Non-pigmented ciliary epithelial cell (primary cell): ENCODE measurements at places on chromosomes 12 and 14.

DNA sequence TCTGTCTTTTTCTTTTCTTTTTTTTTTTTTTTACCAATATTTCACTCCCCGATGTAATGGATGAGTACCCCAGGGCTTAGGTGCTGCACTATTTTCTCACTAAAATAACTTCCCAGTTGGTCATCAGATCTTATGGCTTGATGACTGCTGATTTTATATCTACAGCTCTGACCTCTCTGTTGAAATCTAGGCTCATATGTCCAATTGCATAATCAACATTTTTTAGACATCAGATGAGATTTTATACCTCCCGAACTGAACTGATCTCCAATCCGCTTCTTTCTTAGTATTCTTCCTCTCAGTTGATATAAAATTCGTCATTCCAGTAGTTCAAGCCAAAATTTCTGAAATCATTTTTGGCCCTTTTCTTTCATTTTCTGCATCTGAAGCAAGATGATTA is 1236.5 kb downstream of the SLC16A7 start:
- no peak for DNase-seq

DNA sequence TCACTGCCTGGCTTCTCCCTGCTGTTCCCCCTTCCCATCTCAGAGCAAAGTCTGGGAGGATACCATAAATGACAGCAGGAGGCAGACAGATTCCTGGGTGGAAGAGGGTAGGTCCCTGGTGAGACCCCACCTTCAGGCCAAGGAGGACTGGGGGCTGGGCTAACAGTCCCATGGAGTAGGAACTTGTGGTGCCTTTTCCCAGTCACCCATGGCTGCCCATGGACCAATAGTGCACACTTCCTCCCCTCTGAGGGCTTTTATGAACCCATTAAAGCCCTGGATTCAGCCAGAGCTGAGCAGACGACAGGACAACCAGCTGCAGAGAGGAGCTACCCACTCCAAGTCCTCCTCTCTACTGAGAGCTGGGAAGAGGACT is 36.6 kb upstream of the OR5AU1 start:
- DNase-seq, result no peak

DNA sequence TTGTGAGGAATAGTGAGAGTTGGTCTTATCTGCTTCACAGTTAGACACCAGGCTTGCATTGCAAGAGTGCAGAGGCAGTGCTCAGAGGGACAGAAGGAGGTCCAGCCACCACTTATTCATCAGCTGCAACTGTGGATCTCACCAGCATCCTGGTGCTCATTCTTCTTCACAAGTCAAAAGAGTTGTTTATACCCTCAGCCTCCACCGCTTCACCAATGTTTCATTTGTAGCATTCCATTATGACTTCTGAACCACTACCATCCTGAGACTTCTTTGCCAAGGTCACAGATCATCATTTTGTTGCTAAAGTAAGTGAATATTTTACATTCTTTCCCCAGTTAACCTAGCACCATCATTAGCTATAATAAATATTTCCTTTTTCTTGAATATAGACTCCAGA is 230.5 kb upstream of the KITLG start:
- DNase-seq, result no peak

GRCh38 chr14:69133206-69134125 is 19.5 kb downstream of the DCAF5 start:
- DNase-seq, result peak; percentile 53

GRCh38 chr12:56220611-56221231 is 1.0 kb downstream of the RNF41 start:
- no peak for DNase-seq

DNA sequence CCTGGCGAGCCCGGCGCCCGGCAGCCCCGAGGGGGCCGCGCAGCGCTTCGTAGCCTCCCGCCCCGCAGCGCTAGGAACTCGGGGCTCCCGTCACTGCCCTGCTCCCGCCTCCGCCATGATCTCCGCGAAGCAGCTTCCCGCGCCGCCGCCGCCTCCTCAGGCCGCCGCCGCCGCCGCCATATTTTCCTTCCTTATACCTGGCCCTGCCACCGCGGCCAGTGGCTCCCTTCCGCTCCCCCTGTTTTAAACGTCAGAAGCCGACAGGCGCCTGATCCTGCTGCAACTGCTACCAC is 286 bp downstream of the PPP4R3A start:
- DNase-seq, result no peak

DNA sequence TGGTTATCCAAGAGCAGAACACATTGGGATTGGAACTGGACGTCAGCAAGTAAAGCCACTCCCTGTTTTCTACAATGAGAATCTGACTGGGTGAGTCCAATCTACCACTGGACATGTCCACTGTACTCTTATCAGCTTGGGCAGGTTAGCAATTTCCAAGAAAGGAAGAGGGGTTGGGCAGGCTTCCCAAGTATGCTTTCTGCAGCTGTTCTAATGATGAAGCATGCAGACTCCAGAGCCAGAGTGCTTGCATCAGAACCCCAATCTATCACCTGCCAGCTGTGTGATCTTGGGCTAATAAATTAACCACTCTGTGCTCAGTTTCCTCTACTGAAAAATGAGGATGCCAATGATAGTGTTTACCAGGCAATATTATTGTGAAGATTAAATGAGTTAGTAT is 92.0 kb downstream of the EMP1 start:
- no peak for DNase-seq

- no peak for DNase-seq
Observed at GRCh38 chr12:171276-171675, 42.7 kb downstream of the SLC6A12 start.

DNA sequence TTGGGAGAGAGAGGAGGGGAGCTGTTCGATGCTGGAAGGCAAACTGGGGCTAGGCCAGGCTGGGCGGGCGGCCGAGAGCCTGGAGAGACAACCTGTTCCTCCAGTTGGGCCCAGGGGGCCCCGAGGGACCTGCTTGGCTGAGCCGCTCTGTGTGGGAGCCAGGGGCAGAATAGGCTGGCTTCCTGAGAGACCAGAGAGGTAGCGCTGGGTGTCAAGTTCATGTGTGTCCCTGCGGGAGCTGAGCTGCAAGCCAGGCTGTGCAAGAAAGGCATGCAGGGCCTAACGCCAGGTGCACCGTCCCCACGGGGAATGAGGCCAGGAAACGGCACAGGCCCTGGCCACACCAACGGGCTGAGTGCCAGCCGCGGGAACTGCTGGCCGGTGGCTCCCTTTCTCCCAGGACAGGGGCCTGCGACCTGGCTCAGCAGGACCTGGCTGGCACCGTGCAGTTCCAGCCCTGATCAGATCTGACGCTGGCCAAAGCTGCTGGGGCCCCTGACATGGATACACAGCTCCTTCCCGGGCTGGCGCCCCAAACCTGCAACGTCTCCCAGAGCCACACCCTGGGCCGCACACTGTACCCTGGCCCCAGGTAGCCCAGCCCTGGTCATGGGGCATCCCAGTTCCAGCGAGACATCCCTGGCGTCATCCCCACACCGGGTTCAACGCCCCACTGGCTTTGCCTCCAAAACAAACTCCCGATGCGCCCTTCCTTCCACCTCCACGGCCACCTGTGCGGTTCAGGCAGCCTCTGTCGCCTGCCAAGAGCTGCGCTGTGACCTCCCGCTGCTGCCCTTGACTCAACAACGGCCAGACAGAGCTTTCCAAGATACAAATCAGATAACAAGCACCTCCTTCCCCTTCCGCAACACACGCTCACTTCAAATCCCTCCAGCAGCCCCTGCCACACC is 65.0 kb downstream of the RFLNA start:
- DNase-seq, result no peak

DNA sequence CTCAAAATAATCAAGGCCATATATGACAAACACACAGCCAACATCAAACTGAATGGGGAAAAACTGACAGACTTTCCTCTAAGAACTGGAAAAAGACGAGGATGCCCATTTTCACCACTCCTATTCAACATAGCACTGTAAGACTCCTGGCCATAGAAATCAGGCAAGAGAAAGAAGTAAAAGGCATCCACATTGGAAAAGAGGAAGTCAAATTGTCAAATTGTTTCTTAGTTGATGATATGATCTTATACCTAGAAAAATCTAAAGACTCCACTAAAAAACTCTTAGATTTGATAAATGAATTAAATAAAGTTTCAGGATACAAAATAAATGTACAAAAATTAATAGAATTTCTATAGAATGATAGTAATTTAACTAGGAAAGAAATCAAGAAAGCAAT is 11.2 kb downstream of the OR8S1 start:
- no peak for DNase-seq

GRCh38 chr12:27838543-27839185 is 58.6 kb upstream of the MANSC4 start:
- no peak for DNase-seq

DNA sequence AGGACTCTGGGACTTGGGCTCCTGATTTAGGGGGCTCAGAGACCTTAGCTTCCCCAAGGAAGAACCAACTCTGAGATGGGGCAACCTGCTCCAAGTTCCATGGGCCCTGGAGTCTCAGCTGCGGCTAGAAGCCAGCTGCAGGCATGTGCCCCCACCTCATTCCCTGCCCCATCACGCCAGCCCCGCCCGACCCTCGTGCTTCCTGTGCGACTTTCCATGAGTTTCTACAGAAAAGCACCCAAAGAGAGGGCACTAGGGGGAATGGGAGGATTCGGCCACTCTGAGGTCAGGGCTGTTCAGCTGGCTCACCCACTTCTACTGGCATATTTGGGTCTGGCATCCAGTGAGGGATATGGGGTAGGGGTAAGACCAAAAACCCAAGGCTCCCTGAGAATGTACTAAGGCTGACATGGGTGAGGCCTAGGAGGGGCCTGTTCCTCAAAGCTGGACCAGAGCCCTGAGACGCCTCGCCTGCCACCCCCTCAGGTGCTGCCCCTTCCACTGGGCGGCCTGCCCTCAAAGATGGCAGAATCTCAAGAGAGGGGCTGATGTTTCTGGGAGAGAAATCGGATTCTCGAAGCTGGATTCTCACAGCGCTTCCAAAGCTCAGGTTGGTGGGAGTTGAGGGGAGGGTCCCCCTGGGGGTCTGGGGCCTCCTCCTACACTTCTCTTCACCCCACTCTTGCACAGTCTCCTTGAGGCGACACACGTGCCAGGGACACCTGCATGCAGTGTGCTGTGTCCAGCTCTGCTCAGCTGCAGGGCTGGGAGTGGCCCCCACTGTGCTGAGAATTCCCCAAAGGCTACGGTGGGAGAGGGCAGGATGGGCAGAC is 22.1 kb downstream of the FAIM2 start:
- no peak for DNase-seq

DNA sequence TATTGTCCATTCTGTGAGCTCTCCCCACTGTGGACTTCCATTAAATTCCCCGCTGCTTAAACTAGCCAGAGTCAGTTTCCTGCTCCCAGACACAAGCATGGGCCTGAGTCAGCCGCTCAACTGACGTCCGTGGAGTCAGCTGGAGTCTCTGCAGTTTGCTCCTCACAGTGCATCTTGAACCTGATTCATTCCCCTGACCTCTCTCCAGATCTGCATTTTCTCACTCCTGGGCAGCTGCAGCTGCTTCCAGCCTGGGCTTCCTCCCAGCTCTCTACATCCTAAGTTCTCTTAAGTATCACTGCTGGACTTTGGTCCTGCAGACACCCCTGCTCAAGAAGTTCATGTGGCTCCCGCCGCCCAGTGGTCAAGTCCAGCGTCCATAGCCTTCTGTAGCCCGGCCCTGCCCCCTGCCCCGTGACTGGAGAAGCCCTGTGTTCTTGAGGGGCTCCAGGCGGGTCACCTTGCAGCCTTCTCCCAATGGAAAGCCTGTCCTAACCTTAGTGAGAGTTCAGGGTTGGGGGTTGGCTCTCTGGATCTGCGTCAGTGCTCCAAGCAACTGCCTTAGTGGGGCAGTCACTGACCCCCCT is 20.0 kb downstream of the NFKBIA start:
- peak; percentile 89 for DNase-seq

DNA sequence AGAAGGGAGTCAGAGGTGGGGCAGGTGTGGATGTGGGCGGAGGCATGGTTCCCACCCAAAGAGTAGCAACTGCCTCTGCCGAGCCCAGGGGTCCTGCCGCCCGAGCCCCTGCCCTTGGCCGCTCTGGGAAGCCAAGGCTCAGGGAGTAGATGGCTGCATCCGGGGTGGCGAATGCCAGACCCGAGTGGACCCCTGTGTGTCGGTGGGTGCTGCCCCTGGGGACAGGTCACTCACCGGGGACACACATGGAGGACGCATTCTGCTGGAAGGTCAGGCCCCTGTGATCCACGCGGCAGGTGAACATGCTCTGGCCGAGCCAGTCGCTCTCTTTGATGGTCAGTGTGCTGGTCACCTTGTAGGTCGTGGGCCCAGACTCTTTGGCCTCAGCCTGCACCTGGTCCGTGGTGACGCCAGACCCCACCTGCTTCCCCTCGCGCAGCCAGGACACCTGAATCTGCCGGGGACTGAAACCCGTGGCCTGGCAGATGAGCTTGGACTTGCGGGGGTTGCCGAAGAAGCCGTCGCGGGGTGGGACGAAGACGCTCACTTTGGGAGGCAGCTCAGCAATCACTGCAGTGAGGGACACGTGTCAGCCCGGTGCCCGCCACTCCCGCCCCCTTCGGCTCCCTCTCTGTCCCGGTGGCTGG is 329.0 kb downstream of the TMEM121 start:
- DNase-seq, result no peak

GRCh38 chr12:106139422-106140171 is 843 bp upstream of the NUAK1 start:
- DNase-seq, result no peak

DNA sequence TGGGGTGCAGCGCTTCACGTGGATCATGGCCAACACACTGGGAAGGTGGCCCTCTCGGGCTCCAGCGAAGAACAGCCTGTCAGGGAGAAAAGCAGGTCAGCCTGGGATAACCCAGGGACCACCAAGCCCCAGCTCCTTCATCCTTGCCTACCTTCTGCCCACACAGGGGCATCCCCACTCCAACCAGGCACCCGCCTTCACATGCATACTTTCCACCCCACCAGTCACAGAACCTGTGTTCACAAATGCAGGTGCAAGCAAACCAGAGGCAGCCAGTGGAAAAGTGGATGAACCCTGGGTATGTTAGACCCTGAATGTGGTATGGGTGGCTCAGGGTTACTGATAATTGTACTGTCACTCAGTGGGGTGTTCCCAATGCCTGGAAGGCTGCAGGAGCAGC is 12.4 kb upstream of the CEBPE start:
- DNase-seq, result no peak

- no peak for DNase-seq
Observed at GRCh38 chr14:63371033-63371432, 52.3 kb upstream of the GPHB5 start.

DNA sequence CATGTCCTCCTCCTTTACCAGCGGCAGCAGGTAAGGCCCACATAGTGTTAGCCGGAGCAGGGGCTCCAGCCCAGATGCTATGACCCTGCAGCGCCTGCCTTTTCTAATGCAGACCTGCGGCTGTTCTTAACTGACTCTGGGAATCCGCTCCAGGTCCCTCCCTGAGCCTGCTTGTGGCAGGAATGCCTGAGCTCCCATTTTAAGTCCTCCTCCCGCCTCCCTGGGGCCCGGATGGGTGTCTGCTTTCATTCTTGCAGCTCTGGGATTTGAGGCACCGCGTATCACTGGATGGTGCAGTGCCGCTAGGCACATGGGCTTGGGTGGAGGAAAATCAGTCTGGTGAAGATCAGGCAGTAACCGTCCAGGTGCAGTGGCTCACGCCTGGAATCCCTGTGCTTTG is 7.6 kb downstream of the TSPAN9 start:
- DNase-seq, result no peak

DNA sequence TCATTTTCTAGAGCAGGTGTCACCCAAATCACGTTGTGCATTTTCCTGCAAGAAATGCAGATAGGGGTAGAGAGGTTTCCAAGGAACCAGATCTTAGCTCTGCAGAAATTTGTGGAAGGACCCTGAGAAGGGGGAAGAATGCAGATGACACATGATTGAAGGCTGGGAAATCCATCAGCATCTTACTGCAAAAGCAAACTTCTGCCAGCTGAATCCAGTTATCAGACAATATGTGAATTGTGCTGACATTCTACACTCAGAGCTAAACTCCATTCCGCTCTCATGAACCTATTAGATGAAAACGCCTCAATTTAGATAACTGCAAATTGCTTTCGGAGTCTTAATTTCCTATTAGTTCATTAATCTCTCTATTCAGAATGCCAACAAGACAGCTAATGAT is 211.3 kb upstream of the NOS1 start:
- DNase-seq, result no peak
